ENCODE measurements at places on chromosomes 4 and X. TPM values are rescaled to one million over a fixed set of nuclear protein-coding genes. Genes with fewer than 3 reads are reported as not detected.

The MAGEA10 gene
- total RNA-seq = not detected

The PAGE4 gene
- total RNA-seq = not detected

- DNase-seq = no peak
Observed at GRCh38 chr4:142683503-142683902, 162.6 kb downstream of the INPP4B start.

DNA sequence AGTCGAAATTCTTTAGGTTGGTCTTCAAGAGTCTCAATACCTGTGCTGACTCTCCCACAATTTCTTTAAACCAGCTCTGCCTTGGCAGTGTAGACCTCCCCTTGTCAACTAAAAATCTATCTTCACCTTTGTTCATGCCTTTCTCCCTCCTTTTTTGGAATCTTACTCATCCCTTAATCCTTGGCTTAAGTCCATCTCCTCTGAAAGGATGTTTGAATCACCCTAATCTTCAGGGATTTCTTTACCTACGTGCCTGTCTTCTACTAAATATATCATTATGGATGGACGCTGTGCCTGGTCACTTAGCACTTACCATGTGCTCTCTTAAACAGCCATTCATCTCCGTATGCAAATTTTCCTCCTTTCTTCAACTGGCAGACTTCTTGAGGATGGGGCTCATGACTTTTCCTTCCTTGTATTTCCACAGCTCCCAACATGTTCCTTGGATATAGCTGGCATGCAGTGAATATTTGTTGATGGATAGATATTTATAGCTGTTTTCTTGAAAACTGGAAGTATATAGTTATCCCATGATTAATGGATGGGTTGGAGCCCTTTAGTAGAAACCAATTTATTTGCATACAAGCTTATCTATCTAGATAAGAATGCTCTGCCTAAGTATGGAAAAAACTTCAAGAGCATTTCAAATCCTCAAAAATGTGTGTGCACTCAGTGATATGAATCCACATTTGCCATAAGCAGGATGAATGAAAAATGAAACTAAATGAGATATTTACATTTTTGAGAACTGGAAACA is 166.6 kb downstream of the SPRY1 start:
- no peak for DNase-seq

DNA sequence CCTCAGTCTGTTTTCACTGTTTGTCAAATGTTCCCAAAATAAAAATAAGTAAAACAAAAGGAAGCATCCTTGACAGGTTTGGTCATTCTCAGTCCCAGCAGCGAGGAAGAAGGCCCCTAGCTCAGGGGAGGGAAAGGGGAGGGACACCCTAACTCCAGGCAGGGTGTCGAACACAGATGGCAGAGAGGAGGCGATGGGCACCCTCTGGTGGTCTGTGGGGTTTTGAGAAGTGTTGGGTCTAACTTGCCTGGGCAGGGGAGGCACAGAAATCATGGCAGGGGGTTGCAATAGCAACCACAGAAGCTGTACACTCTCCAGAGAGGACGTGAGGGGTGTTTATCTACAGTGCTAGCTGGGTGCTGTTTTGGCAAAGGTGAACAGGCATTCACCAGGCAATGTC is 229.8 kb upstream of the SFRP2 start:
- peak; percentile 28 for DNase-seq

DNA sequence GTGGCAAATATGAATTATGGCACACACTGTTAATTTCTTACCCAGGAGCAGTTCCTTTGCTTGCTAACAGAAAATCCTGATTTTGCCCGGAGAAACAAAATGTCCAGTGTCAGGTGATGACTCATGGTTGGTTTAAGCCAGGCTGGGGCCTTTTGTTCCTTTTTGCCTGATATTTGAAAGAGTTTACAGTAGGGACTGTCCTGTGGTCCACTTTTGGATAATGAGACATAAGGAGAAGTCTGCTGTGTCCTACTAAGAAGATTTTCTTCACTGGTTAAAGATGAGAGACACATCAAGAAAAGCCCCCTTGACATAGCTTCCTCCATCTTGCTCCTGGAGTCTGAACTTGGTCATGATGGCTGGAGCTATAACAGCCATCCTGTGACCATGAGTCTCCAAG is 12.1 kb upstream of the DRD5 start:
- no peak for DNase-seq

GRCh38 chrX:105876658-105877057 is 54.3 kb downstream of the NRK start:
- DNase-seq = no peak

GRCh38 chr4:151951671-151952050 is 190.9 kb upstream of the GATB start:
- DNase-seq = no peak

GRCh38 chr4:152563209-152563608 is 27.3 kb upstream of the FBXW7 start:
- no peak for DNase-seq

The GYPA gene
- not detected for total RNA-seq

- DNase-seq = no peak
Observed at GRCh38 chrX:7552760-7553159, 290.2 kb upstream of the VCX start.

DNA sequence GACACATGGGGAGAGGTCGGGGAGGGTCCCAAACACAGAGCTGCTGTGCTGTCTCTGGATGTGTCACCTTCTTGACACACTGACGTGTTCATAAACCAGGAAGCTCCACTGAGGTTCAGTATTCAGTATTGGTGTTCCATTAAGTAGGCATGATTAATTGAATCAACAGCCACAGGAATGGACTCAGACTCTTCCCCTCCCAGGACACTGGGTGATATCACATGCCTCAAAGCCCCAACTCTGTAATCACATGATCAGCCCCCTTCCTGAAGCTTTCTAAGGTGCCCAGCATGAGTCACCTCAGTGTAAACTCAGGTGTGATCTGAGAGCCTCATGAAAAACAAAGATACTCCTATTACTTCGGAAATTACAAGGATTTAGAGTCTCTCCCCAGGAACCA is 21.1 kb upstream of the HNRNPD start:
- DNase-seq = no peak

DNA sequence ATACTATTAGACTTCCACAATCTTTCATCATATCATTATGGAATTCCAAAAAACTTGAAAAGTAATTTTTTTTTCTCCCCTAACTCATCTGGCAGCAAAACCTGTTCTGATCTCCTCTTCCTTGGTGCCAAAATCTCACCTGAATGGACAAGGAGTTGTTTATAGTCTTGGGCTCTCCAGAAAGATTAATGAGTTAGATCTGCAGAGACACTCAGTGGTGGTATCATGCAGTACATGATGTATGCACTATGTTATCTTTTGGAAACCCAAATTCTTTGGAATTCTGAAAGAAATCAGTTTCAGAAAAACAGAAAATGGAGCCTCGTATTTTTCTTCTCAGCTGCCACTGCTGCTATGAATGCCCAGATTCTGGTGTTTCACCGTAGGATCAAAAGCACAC is 11.7 kb downstream of the GPM6B start:
- DNase-seq = no peak

The SOX3 gene
- not detected for total RNA-seq

DNA sequence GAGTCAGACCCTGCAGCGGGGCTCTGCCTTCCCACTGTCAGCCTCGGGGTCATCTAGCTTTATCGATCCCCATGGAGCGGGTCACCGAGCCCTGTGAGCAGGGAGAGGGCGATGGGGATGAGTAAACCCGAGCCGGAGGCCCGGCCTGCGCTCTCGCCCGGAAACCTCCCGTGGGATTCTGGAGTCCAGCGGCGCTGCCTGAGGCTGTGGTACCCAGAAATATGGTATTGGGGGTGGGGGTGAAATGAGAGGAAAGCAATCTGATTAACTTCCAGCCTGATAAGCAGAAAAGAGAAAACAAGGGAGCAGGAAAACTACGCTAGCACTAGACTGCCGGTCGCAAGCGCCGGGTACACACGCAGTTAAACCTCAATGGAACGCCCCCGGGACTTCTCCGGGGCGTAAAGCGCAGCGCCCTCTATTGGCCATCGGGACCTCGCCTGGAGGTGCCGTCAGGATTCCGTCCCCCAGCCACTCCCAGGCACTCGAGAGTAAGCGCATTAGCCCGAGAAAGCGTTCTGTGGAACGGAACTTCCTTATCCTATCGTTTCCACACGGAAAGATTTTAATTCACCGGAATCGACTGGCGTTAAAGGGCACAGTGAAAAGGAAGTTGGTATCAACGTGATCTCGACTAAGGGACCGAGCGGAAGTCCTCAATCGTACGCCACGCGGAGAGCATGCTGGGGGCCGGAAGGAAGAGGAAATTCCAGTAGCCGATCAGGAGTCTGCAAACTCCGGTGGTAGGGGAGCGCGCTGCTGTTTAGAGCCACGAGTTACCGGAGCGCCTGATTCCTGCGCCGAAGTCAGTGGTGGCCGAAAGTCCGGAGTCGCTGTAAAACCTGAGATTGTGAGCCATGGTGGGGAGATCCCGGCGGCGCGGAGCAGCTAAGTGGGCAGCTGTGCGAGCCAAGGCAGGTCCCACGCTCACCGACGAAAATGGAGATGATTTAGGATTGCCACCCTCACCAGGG is at the start of gene UTP3:
TSS of gene UTP3 (plus strand) at position 712 of the 974 bp plus-strand sequence. CDS start at position 858, 146 bp downstream.
- DNase-seq = peak; percentile 96

GRCh38 chrX:1248331-1249061 is 20.1 kb upstream of the CSF2RA start:
- DNase-seq = peak; percentile 53

DNA sequence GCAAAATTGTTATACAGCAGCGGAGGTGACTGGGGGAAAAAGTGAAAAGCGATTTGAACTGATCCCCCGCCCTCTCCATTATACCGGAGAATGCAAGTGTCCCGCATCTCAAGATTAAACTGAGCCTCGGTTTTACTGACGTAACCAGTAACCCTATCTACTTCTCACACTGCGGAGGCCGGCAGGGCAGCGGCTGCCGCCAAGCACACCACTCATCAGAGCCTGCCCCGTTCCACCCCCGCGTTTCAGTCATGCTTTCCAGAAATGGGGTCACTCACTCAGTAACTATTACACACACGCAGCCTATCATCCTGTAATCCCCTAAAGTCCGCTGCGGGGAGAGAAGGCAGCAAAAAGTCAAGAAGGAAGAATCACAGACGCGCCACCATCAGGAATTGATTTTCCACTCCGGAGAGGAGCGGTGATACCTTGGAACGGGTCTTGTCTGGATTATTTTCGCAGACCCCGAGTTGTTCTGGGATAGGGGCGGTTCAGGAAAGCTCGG is 1.4 kb downstream of the RPS6KA3 start:
- peak; percentile 87 for DNase-seq

- no peak for DNase-seq
Observed at GRCh38 chr4:151912632-151913031, 151.8 kb upstream of the GATB start.

- DNase-seq = no peak
Observed at GRCh38 chr4:143411527-143412419, 75.1 kb downstream of the GAB1 start.

GRCh38 chr4:8729408-8730149 is 137.0 kb downstream of the CPZ start:
- no peak for DNase-seq

The CETN2 gene
- total RNA-seq = 12.6 TPM

DNA sequence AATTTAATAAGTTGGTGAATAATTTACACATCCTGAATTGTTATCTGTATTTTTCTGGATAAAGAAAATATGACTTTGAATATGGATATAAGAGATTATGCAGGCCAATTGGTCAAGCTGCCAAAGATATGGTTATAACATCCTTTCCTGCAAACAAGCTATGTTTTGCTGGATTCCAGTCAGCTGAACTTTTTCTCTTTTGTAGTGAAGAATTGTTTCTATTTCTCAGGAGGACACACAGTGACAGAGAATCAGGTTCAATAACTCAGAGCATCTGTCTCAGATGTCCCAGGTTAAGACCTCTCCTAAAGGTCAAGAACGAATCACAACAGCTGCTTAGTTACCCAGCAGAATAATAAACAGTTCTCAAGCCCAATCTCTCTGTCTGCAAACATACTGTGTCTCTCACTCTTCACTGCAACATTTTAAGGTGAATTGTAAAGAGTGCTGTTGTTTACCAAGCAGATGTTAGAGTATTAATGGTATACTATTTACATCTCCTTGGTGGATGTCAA is 189.5 kb upstream of the ANKRD50 start:
- no peak for DNase-seq

The ALB gene
- not detected for total RNA-seq

GRCh38 chr4:113974467-113974866 is 5.0 kb downstream of the ARSJ start:
- no peak for DNase-seq

DNA sequence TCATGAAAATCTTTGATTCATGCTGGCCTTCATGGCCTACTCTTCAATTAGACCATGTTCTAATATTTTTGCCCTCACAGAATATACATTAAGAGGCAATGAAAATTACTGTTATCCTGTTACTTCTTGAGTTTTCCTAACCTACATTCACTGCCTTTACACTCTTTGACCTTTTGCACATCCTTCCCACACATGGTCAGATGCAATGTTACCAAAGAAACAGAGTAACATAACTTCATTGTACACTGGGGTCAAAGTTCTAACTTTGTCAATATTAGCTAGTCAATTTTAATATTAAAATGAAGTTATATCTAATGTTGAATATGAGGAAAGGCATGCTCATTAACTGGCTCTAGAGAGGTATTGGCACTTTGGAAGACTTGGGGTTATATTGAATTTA is 284.8 kb downstream of the TEX13C start:
- no peak for DNase-seq

The SMIM10 gene
- 0.34 TPM for total RNA-seq

The ASB12 gene
- not detected for total RNA-seq

DNA sequence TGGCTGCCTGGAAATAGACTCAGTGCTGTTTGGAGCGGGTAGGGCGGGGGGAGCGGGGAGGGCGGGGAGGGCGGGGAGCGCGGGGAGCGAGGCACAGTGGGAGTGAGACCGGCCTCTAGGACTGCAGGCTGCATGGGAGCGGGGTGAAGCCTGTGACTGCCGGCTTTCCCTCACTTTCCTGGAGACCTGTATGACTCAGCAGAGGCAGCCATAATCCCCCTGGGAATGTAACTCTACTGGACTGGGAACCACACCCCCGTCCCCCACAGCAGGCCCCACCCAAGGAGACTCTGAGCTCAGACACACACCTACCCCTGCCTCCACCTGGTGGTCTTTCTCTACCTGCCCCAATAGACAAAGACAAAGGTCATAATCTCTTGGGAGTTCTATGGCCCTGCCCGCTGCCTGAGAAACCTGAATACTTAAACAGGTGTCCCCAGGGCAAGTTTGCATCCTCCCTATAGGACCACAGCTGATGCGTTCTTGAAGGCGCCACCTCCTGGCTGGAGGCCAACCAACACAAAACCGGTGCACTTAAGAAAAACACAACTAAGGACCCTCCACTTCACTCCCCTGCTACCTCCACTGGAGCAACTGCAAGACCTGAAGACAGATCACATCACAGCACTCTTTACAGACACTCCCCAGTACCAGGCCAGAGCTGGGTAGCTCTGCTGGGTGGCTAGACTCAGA is 18.0 kb downstream of the HDAC8 start:
- no peak for DNase-seq

DNA sequence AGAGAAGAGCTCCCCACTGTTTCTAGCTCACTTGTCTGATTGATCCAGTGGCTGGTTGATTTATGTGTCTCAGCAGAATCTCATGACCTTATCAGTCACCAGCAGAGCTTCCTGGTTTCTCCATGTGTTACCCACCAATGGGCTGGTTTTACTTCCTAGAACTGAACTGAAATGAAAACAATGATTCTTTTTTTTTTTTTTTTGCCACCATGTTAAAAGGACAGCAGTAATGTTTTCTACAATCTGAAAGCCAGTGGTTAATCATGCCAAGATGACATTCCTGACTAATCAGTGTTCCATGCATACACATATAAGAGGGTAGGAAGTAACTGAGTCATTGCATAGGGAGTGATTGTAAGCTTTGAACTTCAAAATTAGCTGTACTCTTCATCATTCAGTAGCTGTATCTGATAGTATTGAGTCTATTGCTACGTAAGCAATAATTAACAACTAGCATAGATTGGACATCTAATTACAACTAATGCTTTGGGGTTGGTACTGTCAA is 67.7 kb downstream of the SLC4A4 start:
- DNase-seq = no peak

All from activated CD4-positive, alpha-beta memory T cell treated with anti-CD3 and anti-CD28 coated beads for 36 hours (primary cell).